ENCODE measurements at places on chromosomes 5 and 9.
A peak's percentile ranks its signal among the peaks of the same experiment; 100 is the strongest.

DNA sequence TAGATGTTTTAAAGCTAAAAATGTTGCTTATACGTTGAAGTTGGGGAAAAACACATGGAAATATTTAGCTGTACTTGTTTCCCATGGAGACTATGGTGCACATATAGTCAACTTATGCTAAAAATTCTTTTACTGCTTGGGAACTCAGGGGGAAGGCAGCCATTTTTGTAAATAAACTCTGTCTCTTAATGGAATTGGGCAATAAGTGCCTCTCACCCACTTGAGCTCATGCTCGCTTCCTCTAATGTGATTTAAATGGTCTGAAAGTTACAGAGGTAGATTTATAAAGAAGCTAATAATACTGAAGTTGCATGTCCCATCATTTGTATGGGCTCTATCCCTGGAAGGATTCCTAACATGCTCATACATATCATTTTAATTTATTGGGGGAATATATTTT is 523.8 kb downstream of the RASEF start:
- DNase-seq: no peak

DNA sequence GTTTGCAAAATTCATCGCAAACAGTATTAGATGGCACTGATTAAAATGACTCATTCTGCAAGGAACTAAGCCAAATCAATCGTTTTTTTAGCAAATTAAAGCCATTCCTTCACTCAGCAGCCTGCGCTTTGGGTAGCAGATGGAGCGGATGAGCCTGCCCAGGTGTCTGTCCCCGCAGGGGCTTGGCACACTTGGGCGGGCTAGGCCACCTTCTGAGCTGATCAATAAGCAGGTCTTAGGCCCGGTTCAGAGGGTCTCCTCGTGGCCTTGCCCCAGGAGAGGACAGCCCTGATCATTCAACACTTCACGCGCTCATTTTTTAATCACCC is 78.0 kb upstream of the FCN1 start:
- no peak for DNase-seq

DNA sequence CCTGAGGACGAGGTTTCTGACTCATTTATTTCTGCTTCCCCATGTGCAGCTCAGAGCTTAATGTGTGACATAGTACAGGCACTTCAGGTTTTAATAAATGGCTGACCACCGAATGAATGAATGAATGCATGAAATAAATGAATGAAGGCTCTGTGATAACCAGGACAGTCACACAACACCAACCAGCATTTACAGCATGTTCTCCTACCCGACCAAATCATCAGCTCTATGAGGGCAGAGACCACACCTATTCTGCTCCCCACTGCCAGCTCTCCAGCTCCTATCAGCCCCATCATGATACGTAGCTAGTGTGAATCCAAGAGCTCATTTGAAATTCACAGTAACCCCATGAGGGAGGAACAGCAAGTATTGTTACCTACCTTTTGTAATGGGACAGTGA is 4.8 kb downstream of the TMOD1 start:
- no peak for DNase-seq

GRCh38 chr9:96202971-96203780 is 98.8 kb downstream of the HSD17B3 start:
- DNase-seq: no peak

DNA sequence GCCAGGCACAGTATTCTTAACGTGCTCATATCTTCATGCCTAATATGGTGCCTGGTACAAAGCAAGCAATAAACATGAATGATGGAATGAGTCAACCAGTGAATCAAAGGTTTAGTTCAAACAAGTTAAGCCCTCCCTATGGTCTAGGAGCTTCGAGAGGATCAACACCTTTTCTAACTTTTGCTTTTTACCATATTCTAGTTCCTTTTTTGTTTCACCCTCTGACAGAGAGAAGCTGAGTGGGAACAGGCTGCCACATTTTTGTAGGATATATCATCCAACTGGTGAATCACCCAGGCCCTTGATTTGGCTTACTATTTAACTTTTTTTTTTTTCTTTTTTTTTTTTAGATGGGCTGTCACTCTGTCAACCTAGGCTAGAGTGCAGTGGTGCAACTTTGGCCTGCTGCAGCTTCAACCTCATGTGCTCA is 39.3 kb upstream of the TNC start:
- no peak for DNase-seq

- DNase-seq: no peak
Observed at GRCh38 chr9:106784076-106784475, 78.9 kb upstream of the ZNF462 start.

- DNase-seq: no peak
Observed at GRCh38 chr9:137694962-137695875, 76.4 kb downstream of the EHMT1 start.

DNA sequence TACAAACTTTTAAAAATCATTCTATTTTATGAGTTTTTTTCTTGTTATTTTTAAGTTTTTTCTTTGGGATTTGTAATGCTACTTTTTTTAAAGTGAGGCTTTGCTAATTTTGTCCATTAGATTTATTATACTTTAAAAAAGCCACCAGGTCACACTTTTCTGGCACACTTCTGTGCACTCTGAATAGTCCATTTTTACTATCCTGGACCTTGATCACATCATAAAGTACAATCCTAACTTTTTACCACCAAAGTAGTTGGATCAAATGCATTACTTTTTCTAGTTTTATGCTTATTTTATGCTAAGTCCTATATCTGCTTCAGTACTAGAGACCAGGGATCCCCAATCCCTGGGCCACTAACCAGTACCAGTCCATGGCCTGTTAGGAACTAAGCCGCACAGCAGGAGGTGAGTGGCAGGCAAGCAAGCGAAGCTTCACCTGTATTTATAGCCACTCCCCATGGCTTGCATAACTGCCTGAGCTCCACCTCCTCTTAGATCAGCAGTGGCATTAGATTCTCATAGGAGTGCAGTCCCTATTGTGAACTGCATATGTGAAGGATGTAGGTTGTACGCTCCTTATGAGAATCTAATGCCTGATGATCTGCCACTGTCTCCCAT is 16.0 kb downstream of the FRRS1L start:
- DNase-seq: no peak

DNA sequence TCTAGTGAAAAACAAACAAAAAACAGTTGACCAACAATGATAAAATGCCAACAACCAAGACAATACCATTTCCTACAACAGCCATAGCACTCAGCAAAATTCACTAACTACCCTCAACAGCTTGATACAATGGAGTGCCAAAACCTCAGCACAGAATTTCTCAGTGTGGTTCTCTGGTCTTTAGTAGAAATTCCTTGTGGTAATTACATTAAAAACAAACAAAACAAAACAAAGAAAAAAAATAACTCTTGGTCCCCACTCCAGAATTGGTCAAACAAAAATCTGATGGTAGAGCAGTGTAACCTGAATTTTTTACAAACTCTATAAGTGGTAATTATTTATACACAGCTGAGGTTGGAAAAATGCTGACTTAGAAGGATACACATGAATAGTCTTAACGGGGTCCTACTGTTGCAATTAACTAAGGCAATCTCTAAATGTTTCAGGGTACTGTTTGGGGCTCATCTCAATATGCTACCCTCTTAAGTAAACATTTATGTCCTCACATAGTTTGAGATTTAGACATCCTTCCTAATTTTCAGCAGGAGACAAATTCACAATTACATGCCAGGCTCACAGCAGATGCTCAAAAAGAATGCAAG is 13.8 kb downstream of the CSNK1A1 start:
- no peak for DNase-seq

DNA sequence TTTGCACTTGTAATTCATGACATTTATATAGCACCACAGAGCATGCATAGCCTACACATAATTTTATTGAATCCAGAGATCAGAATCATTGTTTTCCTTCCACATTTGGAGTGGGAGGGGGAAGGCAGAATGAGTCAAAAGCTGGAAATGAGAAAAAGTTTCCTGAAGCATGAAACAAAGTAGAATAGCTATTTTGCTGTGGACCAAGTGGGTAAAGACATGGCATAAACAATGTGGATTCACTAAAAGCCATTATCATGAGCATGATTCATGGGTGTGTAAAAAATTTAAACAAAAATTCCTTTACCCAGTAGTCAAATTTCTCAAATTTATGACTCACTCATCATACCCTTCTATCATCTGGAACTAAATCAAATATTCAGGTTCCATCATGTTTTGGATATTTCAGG is 97.9 kb downstream of the YIPF5 start:
- DNase-seq: no peak

DNA sequence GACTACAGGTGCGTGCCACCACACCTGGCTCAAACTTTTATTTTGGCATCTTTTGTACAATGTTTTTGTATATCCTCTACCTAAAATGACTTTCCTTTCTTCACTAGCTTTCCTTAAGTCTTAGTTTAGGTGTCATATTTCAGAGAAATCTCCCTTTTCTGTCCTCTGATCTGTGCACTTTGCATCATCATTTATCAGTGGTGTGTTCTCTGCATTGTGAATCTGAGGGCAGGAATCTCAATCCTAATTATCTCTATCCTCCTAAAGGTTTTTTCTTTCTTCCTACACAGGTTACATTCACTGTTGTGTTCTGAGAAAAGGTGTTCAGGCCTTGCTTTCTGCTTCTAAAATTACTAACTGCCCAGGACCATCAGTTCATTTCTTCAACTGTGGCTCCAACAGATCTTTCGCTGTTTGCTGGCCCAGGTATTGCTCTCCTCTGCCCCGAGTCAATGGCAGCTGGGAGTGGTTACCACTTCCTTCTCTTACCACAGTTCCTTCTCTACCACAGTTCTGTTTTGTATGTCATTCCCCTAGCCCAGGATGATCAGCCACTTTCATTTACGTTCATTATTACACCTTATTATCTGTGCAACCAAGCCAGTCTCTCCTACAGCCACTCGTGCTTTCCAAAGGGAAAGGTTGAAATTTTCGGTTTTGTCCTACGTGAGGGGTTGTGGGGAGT is 14.0 kb downstream of the TGFBR1 start:
- no peak for DNase-seq

- no peak for DNase-seq
Observed at GRCh38 chr5:137001026-137001569, 498.0 kb downstream of the SPOCK1 start.

GRCh38 chr5:147189109-147189424 is 45.8 kb upstream of the STK32A start:
- DNase-seq: no peak

DNA sequence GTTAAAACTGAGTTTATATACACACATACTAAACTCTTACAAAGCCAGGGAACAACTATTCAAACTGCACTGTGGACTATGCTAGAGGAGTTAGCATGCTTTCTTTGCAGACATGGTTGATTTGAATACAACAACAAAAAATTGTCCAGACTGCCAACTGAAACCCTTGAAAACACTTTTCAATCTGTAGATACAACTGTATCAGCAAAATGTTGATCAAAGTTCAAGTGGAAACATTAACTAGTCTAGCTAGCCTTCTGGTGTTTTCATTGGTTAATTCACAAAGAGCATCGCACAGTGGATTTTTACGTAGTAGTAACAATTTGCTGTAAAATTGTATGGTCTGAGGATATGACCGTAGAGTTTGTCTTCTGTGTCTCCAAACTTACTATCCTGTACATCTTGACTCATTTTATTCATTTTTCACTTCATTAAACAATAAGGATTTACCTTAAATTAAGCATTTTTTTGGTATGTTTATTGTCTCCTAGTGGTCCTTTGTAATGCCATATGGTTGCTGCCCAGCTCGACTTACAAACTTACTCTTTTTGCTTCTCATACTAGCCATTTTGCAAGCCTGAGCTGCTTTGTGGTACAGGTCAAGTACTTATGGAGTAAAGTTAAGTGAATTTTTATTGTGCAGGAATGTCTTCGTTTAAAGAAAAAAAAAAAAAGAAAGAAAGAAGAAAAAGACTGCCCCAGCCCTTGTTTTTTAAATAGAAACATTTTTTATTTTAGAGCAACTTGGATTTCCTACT is 123.4 kb downstream of the ZCCHC7 start:
- DNase-seq: no peak

DNA sequence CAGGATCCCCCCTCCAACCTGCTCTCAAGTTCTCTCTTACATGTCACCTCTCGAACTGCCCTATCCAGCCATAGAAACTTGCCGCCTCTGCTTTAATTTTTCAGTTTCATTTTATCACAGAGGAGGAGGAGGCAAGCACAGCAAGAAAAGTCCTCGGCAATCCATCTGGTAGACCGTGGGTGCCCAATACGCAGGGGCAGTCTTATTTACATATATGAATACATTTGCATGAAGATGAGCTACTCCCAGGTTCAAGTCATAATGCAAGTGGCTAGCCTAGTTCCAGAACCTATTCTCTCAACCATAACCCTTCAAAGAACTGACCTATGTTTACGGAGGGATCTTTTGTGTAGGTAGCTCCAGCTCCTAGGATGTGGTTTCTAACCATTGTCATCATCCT is 223.2 kb upstream of the PANK3 start:
- DNase-seq: no peak

DNA sequence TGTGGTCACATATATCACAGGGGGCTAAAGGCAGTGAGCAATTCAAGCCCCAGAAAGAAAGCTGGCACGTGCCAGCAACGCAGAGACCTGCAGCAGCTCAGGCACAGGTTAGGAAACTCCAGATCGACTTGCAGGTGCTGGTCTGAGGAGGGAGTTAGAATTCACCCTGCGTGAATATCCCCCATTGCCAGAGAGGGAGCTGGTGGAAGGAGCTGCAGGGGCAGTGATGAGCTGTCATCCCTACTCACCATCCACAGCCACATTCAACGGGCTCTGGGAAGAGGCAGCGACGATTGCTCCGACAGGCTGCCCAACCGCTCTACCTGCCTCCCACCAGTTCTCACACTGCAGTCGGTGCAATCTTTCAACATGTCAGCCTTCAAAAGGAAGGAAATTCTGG is 40.8 kb upstream of the CLK4 start:
- DNase-seq: no peak

- no peak for DNase-seq
Observed at GRCh38 chr5:168528521-168529373, at the start of gene FBLL1. FBLL1 (plus strand) TSS chr5:168529305; CDS start chr5:168529505, 200 bp downstream.

GRCh38 chr9:104802110-104802509 is 38.2 kb downstream of the NIPSNAP3B start:
- DNase-seq: no peak

DNA sequence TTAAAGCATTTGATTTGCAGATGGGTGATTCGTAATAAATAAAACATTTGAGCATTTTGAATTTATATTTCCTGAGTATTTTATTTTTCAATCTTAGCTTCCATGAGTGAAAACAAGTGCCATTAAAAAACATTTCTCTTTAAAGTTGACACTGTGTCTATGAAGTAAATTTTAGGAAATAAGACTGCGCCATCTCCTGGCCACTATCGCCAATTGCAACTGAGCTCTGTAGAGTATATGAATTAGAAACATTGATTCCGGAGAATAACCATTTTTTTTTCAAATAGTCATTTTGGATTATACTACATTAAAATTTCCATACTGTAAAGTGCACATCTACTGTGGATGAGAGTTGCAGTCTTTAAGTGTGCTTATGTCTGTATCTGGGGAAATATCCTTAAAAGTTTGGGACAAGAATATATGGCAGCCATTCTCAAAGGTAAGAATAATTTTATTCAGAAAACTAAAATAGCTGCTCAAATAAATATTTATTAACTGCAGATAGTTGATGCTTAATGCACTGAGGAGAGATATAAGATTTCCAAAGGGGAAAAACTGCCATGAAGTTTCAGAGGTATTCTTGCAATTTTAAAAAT is 5.9 kb downstream of the DMRTA1 start:
- DNase-seq: peak; percentile 18
